ENCODE measurements at places on chromosomes 4 and X. TPM values are rescaled to one million over a fixed set of nuclear protein-coding genes. Genes with fewer than 3 reads are reported as not detected.
A peak's percentile ranks its signal among the peaks of the same experiment; 100 is the strongest.

Gene UGT2B7
- total RNA-seq = not detected

Gene ASB12
- 0.95 TPM for total RNA-seq

Gene MTNR1A
- not detected for total RNA-seq

Gene EPHA5
- total RNA-seq = not detected

Gene EXOC1L
- total RNA-seq = not detected

Gene MAGEA4
- total RNA-seq = not detected

Gene GAGE12E
- not detected for total RNA-seq

Gene ADAM29
- not detected for total RNA-seq

DNA sequence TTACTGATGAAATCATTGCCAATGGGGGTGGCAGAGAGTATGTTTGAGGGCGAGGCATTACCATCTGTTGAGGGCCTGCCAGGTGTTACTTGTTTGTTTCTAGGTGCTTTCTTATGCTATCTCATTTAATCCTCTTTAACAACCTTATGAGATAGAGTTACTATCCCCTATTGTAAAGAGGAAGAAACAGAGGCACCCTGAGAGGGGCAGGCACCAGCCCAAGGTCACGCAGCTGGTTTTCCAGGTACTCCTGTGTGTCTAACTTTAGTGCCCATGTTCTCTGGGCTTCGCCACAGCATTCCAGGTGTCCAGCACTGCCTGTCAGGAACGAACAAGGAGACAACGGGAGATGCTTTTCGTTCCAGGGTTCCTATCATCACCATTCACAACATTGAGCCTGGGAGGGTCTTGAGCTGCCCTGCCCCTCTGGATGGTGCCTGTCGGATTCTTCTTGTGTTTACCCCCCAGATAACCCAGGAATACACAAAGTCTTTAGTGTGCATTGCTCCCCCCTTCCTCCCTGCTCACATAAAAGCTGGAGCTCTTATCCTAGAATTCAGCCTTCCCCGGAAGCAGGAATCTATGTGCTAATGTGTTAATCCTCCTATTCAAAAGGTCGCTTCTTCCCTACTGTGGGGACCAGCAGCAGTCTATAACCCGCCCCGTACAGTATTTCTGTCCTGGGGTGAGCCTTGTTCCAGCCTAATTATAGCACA is 24.9 kb upstream of the GPC4 start:
- no peak overlapping the region for H3K4me3 ChIP-seq
- peaks cover 13% of the 10 kb centered on the region for H3K27me3 ChIP-seq
- no peak overlapping the region for H3K27ac ChIP-seq
- H3K36me3 ChIP-seq = no peaks in the 10 kb centered on the region

DNA sequence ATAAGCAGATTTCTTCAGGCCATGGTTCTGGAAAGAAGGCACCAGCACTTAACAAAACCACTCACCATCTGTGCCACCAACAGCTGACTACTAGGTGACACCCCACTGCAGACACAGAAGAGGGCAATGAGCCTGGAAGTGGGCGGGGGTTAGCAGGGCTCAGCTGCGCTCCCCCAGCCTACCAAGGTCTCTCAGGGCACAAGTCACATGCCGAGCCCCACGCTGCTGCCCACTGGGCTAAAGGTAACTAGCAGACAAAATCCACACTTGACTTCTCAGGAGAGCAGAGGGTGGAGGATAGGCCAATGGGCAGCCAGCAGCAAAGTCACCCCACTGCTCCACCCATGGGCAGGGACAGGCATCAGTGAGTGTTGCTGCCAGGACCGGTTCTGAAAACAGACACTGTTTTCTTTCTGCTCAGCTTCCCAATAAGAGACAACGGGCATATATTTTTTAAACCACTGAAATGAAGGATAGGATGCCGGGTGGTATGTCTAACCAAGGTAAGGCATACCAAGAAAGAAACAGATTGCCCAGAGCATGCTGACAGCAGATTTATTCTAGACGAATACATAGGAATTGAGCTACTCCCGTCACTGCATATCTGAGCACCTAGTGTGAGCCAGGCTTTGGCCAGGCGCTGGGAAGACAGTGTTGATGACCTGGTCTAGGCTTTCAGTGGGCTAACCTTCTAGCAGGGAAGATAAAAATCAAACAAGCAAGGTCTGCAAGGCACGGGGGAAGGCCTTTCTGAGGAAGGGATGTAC is 20.1 kb downstream of the ACSL1 start:
- H3K36me3 ChIP-seq = no peaks in the 10 kb centered on the region
- H3K4me1 ChIP-seq = peaks cover 38% of the 10 kb centered on the region
- no peak overlapping the region for H3K4me3 ChIP-seq
- DNase-seq = peak; percentile 64
- peak overlapping the region; percentile 19 for H3K27ac ChIP-seq

GRCh38 chr4:94595013-94595412 is 143.3 kb downstream of the PDLIM5 start:
- no peak for DNase-seq
- no peaks in the 10 kb centered on the region for H3K27me3 ChIP-seq
- no peaks in the 10 kb centered on the region for H3K4me1 ChIP-seq

DNA sequence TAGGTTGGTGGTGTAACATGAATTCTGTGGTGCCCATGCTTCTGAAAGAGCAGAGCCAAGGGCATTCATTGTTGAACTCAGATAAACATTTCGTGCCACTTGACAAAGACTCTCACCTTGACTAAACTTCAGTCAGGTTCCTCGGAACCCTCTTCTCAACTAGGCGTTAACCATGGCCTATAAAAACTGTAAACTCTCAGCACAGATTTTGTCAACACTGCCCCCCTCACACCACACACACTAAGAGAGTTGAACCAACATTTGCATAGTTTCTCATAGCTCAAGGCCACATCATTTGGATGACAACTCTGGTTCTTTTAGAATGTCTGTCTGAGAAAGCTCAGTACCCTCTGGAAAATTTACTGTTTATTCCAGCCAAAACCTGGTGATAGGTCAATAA is 28.1 kb downstream of the CASP6 start:
- H3K36me3 ChIP-seq = no peaks in the 10 kb centered on the region
- H3K27me3 ChIP-seq = no peaks in the 10 kb centered on the region
- H3K4me1 ChIP-seq = no peaks in the 10 kb centered on the region
- H3K4me3 ChIP-seq = no peak overlapping the region
- no peak for DNase-seq

DNA sequence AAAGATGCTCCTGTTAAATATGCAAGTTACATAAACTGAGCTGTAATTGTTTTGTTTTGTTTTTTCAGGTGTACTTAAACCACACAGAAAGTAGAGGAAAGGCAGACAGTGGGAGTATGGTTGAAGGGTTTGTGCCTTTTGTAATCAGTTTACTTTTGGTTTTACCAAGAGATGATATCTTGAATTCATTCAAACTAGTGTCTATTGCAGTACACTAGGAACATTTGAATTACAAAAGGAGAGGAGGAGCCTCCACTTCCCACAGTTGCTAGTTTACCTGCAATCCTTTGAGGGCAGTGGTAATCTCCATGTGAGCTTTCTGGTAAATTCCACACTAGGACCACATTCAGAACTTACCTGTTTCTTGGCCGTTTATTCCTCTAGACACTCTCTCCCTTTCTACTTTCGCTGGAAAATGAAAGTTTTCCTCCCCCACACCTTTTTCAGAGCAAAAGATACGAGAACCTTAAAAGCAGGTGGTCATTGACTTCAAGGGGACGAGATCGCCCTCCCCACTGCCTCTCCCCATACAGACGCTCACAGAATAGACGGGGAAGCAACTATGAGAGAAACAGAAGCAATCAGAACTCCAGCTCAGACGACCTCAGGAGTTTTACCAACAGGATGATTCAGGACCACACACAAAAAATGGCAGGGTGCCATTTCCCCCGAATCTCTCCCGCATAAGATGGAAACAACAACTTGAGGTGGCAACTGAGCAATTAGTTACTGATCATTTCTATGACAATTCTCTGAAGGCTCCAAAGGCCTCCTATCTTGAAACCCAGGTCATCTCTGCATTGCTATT is 3.3 kb downstream of the RBM47 start:
- peaks cover 25% of the 10 kb centered on the region for H3K4me1 ChIP-seq
- no peak overlapping the region for H3K4me3 ChIP-seq
- no peaks in the 10 kb centered on the region for H3K36me3 ChIP-seq
- H3K27me3 ChIP-seq = no peaks in the 10 kb centered on the region
